ENCODE measurements at places on chromosomes 1 and 21. TPM values are rescaled to one million over a fixed set of nuclear protein-coding genes. Genes with fewer than 3 reads are reported as not detected.

IL19 gene
- not detected for total RNA-seq

SH3BGR gene
- 4.3 TPM for total RNA-seq

NPL gene
- total RNA-seq, result 2.8 TPM

RGS5 gene
- 8.3 TPM for total RNA-seq

NIT1 gene
- 17.4 TPM for total RNA-seq

KCNT2 gene
- 1.0 TPM for total RNA-seq

Data from Daoy (cell line).